Foreskin fibroblast (primary cell): ENCODE measurements at places on chromosomes 3 and 15.

DNA sequence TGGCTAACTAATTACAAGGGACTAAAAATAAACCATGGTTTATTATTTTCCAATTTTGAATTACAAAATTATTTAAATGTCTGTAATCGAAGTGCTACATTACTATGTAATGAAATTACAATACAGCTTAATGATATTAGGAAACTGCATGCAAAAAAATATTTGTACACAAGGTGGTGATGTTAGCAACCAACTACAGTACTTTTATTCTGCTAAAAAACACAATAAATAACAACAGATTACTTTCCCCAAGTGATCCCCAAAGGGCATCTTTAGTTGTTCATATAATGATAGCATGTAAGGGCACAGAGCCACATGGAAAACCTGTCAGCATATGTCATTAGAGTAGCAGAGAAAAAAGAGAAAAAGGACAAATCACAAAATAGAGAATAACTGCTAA is 147.5 kb upstream of the SOX2 start:
- no peak for DNase-seq

GRCh38 chr3:8652324-8652987 is 7.9 kb upstream of the SSUH2 start:
- no peak for DNase-seq

DNA sequence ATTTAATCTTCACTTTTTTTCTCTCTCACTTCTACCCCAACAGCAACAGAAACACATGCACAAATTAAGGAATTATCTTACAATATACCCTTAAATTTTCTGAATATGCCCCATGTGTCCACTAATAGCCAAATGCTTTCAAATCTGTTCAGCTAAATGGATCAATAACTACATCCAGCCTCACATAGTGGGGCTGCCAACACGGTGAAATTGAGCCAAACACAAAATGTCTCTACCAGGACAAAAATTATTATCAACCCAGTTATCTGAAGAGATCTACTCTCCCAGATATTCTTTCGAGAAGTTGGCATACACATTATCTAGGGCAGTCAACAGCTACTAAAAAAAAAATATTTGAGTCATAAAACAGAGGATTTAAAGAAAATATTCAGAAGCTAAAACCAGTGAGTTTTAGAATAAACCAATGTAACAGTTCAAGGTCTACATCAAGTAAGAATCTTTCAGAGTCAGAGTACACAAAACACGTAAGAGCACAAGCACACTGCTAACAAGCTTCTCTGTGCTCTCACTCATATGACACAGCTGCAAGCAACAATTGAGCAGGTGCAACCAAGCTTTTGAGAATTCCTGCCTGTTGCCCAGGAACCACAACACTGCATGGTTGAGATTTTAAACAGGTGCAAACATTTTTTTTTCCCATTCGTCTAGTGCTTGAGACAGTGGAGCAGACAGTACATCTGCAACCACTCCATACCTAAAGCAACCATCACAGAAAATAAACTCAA is 247.7 kb downstream of the ZBTB20 start:
- no peak for DNase-seq

GRCh38 chr3:151911462-151911861 is 38.0 kb downstream of the SUCNR1 start:
- DNase-seq = no peak

DNA sequence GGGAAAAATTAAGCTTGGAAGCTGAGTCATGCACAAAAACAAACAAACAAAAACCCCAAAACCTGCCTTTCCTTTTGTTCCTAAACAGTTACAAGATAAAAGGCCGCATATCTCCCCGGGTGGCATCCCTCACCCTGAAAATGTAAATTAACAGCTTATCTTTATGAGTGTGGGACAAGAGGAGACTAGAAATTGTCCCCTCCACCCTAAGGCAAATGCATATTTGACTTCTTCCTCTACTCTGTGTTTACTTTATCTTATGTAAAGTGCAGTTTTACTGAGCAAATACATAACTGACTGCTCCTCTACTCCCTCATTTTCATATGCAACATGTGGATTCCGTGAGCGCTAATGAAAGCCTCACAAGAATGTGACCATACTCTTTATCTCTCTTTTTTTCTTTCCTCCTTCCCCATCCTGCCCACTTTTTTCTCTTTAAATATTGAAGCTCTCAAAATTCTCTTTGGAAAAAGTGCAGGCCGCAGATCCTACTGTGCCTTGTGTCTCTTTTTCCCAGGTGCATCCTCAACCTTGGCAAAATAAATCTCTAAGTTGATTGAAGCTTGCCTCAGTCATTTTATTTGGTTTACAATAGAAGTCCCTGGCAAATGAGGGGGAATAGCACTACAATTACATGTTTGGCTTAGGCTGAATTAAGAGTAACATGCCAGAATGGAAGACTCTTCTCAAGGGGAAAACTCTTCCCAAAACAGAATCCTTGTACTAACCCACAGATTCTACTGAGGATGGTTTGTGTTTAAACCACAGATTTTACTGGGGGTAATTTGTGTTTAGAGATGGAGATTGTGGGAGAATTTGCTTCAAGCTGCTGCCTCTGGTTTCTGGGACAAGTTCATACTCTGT is 72.7 kb upstream of the WDR72 start:
- no peak for DNase-seq

DNA sequence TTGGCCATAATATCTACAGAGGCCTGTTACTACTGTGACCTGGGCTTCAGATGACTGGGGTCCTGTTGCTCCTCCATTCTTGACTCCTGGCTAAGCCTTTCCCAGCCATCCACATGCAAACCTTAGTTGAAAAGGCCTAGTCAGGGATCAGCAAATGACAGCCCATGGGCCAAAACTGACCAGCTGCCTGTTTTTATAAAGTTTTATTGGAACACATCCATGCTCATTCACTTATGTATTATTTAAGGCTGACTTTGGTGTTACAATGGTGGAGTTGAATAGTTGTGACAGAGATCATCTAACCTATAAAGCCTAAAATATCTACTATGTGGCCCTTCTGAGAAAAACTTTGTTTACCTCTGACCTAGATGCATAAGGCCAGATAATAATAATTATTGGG is 16.8 kb upstream of the SLC4A7 start:
- DNase-seq = no peak

- DNase-seq = no peak
These were observed 12.6 kb downstream of the YEATS2 start for GRCh38 chr3:183710231-183710630.

GRCh38 chr3:37907371-37907770 is 45.7 kb downstream of the CTDSPL start:
- no peak for DNase-seq

DNA sequence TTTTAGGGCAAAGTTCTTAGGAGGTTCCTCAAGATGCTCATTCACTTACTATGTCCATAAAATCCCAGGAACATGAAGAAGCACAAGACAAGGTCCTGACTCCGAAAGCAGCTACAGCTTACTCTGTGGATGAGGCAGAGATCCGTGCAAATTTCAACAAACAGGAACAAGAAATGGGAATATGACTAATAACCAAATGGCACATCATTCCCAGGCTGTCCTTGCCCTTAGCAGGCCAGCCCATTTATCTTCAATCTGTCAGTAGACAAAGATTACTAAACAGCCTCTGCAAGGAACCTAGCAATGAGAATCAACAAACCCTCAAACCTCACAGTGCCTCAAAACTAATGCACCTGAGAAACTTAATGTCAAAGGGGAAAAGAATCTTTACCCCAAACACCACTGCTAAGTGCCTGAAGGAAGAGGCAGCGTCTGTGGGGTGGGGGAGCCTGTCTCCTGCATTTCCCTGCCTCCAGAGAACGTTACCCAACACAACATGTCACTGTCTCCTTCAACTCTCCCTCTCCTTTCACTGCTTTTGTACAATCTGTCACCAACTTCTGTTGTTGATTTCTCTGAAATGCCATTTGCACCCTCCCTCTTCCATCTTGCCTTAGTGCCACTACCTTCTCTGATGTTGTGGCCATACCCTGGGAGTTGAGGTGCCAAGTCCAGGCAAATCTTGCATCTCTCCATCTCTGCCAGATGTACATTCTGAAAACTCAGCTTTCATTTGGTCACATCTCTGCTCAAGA is 4.8 kb downstream of the TNFAIP8L3 start:
- DNase-seq = peak; percentile 56

DNA sequence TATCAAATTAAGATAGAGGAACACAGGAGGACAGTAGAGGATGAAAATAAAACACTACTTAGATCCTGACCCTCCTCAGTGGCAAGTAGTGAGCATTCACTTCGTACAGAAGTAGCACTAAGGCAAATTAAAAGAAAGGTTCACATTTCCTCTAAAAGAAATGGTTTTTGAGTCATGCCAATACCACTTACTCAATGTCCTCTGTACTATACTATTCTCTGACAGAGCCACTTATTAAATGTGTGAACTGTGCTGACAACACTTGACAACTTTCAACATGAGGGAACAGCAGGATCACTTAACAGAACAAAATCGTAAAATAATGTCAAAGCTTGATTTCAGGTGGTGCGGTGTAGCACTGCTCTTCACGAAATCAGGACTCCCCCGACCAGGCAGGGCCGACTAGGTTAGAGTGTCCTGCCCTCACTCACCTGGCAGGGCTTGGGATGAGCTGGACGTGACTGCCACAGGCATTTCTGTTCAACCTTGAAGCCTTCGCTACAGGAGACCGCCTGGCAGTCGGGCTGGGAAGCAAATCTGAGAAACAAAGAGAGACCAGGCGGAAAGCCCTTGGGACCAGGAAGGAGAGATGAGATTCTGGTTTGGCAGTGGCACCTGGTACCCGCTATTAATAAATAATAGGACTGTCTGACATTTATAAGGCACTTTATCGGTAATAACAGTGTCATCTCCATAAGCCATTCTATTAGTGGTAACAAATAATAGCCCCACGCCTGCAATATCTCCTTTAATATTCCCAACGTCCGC is 611 bp upstream of the SLC27A2 start:
- DNase-seq = no peak

DNA sequence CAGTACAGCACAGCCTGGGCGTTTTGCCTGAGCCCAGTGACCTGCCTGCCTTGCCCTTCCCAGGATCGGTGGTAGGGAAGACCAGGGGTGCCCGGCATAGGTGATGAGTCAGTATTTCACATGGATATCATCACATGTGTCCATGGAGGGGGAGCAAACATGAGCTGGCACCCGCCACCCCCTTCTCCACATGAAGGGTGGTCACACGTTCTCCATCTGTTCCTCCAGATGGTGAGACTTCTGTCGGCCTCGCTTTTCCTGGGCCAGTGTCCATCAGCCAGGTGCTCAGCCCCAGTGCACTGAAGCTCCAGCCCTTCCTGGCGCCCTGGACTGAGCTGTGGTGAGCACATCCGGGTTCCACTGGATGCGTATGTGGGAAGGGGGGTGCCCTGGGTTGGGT is 208.4 kb downstream of the UBE3A start:
- DNase-seq = no peak

DNA sequence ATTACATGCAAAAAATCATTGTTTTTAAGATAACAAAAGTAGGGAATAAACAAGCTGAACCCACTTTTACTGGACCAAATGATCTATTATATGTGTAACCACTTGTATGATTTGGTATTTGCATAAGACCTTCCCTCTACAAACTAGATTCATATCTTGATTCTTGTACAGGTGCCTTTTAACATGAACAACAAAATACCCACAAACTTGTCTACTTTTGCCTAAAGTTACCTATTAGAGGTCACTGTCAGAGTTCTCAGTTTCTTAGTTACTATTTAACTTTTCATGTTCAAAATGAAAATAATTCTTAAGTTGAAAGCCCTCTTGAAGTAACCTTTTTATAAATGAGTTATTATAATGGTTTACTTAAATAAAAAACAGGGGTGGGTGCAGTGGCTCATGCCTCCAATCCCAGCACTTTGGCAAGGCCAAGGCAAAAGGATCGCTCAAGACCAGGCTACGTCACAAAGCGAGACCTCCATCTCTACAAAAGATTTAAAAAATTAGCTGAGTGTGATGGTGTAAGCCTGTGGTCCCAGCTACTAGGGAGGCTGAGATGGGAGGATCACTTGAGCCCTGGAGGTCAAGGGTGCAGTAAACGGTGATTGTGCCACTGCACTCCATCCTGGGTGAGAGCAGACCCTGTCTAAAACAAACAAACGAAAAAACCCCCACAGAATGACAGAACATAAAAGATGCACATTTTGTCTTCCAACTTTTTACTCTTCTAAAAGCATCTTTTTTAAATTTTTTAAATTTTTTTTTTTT is 16.0 kb downstream of the ACTR8 start:
- no peak for DNase-seq

- DNase-seq = peak; percentile 57
These were observed 21.5 kb upstream of the ZBTB38 start for GRCh38 chr3:141346839-141347238.

GRCh38 chr3:120506076-120506827 is 55.5 kb upstream of the FSTL1 start:
- DNase-seq = peak; percentile 16

DNA sequence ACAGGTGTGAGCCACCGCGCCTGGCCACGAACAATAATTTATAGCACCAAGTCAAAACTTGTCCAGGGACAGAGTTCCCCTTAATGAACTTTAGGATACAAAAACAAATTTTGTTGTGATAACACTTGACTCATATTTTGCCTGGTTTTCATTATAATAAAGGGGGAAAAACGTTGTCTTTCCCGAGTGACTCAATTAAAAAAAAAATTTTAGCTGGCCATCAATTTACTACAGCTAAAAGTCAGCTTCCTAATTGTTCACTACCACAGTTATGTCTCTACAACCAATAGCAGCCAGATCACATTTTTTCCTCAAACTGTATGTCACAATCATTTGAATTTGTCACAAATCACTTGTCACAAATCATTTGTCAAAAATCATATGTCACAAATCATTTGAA is 116.0 kb downstream of the P3H2 start:
- no peak for DNase-seq

- DNase-seq = no peak
These were observed 26.0 kb downstream of the CFAP92 start for GRCh38 chr3:128967748-128968355.

DNA sequence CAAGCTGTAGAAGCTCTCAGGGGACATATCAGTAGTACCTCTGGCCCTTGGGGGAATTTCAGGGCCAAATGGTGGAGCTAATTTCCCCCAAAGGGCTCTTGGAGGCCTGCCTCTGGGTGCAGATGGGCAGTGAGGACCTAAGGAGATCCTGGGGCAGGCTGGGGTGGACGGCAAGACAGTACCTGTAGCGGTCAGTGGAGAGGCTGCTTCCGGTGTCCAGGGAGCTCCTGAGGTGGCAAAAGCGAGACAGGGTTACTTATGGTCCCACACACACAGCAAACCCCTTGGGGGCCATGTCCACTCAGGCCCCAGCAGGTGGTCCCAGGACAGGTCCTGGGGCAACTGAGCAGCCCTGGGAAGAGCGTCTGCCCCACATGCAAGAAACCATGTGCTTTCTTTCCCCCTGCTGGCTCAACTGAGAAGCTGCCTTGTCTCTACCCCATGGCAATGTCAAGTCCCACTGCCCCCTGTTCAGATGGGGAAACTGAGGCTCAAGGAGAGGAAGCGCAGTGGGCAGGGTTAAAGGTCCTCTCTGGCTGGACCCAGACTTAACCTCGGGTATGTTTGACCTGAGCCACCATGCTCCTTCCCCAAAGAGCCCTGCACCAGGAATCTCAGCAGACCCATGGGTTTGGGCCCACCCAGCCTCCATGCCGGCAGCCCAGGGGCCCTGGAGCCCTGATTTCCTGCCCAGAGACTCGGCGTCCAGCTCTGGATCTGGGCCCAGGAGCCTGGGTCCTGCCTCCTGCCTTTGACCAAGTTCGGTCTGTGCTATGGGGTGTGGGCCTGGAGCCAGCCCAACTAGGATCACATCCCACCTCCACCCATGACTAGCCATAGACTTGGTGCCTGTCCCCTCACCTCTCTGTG is 25.7 kb downstream of the IQSEC1 start:
- DNase-seq = no peak
